Germinal center (tissue), 1 donor: ENCODE measurements at places on chromosomes 1 and 21.

- peak; percentile 77 for DNase-seq
Observed at GRCh38 chr1:40532844-40533424, 1.5 kb downstream of the ZNF684 start.

- DNase-seq: no peak
Observed at GRCh38 chr1:247204177-247204647, 32.4 kb upstream of the ZNF124 start.

- no peak for DNase-seq
Observed at GRCh38 chr1:171055966-171056643, 34.6 kb upstream of the FMO3 start.

- no peak for DNase-seq
Observed at GRCh38 chr1:9437961-9438430, 101.3 kb upstream of the SLC25A33 start.

GRCh38 chr1:247647864-247648263, 31.7 kb downstream of the OR13G1 start:
- DNase-seq: no peak

DNA sequence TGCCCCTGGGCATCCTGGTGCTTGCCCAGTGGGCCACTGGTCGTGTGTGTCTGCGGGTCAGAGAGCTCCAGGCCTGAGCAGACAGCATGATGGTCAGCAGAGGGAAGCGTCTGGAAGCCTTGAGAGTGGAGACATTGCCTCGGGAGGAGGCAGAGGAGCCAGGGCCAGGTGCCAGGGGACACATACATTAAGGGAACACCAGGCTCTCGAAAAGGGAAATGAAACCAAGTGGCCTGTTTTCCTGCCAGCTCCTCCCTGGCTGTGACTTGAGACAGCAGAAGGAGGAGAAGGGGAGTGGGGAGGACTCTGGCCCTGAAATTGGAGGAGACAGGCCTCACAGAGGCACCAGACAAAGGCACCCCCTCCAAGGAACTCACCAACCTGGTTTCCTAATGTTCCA, 62.4 kb upstream of the LRP8 start:
- peak; percentile 62 for DNase-seq

DNA sequence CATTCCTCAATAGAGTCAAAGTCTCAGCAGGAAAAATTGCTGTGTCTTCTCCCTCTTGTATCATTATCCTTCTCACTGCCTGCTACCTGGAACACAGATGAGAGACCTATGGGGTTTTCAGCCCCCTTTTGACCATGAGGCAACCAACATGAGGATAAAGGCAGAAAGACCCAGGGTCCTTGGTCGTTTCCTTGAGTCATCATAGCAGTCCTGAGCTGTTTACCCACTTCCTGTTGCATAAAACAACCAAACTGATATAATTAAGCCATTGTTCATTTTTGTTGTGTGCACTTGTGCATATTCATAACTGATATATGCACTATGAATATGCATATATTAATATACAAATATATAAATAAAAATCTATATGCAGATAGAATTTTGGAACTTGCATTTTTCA, 188.3 kb upstream of the MAP1LC3C start:
- no peak for DNase-seq

- DNase-seq: no peak
Observed at GRCh38 chr1:10631121-10631810, 156.5 kb downstream of the PEX14 start.

DNA sequence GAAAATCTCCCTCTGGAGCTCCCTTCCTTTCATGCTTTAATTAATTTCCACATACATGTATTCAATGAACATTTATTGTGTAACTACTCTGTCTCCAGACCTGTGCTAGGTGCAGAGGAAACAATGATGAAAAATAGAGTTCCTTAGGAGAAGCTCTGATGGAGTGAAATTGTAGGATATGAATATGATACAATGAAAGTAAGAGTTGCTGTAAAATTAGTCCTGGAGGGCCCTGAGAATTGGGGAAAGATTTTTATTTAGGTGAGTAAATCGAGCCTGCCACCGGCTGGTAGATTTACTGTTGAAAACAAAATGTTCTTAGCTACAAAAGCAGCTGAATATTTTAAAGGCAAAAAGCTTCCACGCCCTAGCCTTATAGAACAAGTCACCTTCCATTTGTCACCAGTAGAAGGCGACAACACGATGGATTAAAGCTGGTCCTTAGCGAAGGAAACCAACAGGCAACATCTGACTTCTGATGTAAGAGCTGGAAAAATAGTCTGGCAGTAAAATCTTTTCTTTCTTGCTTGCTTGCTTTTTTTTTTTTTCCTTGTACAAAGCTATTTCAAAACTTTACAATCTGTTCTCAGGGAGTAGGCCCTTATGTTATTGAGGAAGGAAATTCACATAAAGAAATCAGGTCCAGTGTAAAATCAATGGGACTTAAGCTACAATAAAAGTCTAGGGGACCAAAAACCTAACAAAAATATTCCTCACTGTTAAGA, 82.0 kb upstream of the ROR1 start:
- DNase-seq: peak; percentile 53
